ENCODE measurements at places on chromosomes 16 and 17.
A peak's percentile ranks its signal among the peaks of the same experiment; 100 is the strongest.

- DNase-seq, result no peak
These were observed 34.0 kb downstream of the OR1D5 start for GRCh38 chr17:3029213-3029913.

DNA sequence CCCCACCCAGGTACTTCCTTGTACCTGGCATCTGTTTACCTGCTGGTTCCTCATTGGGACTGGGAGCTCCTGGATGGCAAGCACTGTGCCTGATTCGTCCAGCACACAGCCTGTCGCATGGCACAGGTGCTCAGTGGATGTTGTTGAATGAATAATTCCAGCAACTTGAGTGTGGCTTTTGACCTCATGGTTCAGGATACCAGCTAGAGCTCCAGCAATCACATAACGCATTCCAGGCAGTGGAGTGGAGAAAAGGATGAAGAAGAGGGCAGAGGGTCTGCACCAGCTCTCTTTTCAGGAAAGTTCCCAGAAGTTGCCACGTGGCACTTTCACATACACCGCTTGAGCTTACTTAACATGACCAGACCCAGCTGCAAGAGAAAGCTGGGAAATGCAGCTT is 1.3 kb upstream of the CAMKK1 start:
- no peak for DNase-seq

DNA sequence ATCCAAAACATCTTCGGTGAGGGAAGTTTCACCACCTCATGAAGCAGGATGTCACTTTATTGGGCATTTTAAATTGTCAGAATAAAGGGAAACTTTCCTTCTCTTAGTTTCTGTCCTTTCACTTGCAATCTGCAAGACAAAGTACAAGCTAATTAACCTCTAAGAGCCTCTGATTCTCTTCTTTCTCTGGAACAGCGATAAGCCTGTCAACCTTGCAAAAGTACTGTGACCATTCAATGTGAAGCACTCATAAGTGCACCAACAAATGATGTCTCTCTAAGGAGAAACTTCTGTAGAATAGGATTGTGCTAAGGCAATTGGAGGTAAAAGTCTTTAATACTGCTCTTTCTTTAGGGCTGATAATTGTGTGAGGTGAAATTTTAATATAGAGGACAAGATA is 1622.3 kb downstream of the CDH8 start:
- no peak for DNase-seq

DNA sequence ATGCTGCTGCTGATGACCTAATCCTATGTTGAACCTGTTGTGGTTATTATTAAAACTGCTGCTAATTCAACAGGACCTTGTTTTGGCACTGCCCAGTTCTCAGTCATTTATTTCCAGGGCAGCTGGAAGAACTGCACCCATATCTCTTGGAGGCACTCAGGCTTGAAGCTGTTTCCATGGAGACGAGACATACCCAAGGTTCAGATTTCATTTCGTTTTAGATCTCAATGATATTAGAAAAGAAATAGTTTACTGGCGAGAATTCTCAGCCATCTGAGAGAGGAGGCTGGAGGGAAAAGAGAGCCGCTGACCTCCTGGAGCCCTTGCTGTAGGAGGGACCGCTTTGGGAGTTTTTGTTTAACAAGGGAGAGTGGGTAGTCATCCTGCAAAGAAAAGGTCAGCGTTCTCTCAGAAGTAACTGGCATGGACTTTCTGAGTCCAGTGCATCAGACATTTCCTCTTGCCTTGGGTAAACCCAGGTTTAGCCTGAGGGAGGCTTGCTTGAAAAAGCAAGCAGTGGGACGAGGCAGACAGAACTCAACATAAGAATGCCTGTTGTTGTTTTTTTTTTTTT is 75.4 kb downstream of the YPEL2 start:
- no peak for DNase-seq

- DNase-seq, result no peak
These were observed 1.4 kb downstream of the RAB11FIP3 start for GRCh38 chr16:426906-427249.

DNA sequence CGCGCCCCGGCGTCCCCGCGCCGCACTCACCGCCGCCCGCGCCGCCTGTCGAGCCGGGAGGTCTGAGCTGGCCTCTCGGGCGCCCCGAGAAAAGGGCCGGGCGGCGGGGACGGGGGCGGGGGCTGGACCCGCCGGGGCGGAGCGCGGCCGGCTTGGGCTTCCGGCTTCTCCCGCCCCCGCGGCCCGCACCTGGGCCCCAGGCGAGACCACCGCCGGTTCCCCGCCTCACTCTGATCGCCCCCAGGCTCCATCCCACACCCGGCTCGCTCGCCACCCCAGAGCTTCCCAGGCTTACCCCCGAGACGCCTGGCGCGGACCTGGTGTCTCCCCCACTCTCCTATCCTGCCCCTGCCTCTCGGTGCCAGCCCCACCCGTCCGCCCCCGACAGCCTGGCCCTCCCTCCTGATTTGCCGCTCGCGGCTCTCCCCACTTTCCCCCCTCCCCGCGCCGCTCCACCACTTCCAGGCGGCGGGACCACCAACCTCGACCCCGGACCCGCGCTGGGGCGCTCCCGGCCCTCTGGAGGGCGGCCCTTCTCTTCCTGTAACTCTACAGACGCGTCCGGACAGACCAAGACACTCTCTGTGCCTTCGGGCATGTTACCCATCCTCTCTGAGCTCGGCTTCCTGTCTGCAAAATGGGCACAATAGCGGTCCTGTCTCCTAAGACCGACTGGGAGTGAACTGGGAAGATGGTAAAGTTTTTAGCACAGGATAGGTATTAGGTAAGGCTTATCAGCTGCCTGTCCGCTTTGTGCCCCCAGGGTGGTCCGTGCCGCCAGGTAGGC is at the start of gene LITAF:
Gene LITAF, minus strand, starts transcription at position 64 of the 787 bp plus-strand sequence. CDS start 30,189 bp downstream, outside the sequence.
- DNase-seq, result peak; percentile 34

DNA sequence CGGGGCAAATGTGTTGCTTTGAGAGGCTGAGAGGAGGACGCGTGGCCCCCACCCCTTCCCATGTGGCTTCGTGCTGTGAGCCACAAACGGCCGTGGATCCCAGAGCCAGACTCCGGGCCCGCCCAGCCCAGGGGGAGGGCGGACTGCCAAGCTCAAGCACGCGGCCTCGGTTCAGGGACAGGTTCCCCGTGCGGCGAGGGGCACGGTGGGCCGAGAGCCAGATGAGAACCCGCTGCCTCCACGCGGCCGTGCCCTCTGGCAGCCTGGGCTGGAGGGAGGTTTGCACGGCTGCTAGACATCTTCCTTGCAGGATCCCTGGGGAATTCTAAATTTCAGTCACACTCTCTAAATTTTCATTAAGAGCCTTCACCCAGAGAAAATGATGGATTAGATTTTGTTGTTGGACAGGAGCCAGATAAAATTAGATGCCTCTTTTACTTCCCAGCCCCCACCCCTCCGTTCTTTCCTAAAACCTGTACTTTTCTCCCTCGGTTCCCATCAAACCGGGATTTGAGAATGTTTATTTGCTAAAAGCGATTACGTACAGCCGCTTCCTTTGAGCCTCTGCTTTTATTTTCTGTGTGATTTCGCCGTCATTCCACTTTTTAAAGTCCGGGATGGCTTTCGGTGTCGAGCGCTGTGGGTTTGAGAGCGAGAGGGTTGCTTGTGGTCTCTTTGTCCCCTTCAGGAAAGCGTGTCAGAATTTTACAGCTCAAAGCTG is 25.0 kb upstream of the GNG13 start:
- no peak for DNase-seq

GRCh38 chr17:50517504-50518383 is 9.5 kb downstream of the MYCBPAP start:
- DNase-seq, result no peak

DNA sequence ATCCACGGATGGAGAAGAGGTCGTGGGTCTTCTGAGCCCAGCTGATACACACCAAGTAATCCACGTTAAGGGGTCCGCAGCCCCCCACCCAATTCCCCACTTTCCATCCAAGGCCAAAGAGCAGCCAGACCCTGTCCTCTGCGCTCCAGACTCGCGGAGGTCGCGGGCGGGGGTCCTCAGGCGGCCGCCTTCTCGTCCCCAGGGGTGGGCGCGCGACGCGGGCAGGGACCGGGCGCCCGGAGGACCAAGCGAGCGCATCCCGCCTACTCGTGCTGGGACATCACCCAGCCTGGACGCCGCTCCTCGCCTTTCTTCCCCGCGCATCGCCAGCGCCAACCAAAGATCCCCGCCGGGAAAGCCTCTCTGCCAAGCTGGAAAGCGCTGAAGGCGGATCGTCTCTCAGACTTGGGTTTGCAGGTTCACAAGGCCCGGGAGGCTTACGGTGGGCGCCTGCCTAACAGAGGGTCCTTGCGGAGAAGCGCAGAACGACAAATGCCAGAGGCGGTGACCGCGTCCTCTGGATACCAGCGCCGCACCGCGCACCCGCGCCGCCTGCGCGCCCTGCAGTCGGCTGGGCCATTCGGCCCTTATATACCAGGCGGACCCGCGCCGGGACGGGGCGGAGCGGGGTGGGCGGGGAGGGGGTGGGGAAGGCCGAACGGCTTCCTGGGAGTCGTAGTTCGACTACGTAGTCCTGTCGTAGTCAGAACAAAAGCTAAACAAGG is 471.6 kb downstream of the SOX9 start:
- peak; percentile 47 for DNase-seq

DNA sequence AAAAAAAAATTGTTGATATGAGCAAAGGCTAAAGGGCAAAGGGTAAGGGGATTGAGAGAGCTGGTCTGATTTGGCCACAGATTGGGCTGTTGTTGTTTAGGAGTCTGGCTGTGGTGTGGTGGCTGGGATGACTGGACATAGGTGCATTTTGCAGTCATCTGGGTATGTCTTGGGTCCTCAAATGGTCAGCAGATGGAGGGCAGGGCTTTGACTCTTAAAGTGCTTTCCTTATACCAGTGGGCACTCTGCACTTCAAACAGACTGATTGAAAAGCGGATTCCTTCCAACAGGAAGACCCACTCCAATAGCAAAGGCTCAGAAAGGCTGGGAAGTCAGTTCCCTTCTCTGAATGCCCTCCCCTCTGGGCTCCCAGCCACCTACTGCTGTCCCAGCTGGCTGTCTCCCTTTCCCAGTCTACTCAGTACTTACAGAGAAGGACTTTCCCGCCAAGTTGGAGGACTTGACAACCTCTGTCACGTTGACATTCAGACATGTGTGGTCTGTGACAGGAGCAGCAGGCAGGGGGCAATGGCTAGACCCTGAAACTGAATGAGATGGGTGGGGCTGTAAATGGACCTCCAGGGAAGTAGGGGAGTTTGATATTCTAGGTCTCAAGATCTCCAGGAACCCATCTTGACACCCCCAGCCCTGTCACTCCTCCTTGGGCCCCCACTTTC is 19.6 kb upstream of the MFSD6L start:
- DNase-seq, result no peak

DNA sequence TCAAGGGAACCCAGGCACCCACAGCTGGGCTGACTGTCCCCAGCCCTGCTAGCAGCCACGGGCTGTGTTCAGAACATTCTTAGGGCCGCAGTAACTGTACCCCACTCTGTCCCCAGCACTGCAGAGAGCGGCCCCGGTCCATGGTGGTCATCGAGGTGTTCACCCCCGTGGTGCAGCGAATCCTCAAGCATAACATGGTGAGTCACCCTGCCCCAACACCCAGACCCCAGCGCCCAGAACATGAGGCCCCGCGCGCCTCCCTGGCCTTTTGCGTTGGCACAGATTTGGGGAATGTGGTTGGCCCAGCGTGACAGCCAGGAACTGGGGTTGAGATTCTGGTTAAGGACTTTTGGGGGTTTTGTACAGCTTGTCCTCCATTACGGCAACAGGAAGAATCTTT is 114.9 kb upstream of the PLCG2 start:
- DNase-seq, result no peak

DNA sequence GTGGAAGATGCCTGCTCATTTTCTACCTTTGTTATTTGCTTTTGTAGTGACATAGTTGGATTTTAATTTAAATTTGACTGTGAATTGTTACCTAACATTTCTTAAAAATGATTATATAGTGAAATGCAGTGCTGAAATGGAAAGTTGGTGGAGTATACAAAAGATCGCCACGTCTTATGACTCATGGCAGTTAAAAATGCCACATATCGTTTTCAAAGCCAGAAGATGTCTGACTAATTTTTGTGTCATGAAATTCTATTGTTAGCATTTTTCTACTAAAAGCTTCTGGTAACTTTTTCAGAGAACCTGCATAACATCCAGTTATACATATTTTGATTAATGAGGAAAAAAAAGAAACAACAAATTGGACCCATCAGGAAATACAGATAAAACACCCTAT is 20.6 kb downstream of the MAP2K4 start:
- DNase-seq, result no peak

- no peak for DNase-seq
These were observed 15.0 kb downstream of the CNEP1R1 start for GRCh38 chr16:50040018-50040417.

DNA sequence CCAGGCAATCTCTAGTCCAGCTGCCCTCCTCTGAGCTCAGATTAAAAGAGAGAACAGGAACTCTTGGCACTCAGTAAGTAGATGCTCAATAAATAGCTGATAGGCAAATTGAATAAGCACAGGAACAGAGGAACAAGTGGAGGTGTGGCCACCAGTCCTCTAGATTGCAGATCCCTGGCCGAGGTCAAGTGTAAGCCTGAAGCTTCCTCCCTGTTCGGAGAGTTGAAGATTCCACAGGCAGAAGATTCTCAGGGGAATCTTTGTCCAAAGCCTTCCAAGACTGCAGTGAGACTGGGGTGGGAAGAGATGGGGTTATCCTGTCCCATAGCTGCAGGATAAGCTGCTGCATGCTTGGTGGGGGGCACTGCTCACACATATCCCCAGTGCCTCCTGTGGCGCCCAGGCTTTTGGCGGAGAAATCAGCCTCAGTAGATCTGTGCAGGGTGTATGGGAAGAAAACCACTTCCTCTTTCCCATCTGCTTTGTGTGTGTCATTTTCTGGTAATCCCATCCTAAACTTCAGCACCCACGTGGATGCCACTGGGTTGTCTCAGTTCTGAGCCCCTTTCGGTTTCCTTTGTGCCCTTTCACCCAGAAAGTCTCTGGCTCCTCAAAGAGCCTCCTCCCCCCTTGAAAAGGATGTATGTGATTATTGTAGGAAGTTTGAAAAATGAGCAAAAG is 12.1 kb downstream of the CD300A start:
- DNase-seq, result no peak

DNA sequence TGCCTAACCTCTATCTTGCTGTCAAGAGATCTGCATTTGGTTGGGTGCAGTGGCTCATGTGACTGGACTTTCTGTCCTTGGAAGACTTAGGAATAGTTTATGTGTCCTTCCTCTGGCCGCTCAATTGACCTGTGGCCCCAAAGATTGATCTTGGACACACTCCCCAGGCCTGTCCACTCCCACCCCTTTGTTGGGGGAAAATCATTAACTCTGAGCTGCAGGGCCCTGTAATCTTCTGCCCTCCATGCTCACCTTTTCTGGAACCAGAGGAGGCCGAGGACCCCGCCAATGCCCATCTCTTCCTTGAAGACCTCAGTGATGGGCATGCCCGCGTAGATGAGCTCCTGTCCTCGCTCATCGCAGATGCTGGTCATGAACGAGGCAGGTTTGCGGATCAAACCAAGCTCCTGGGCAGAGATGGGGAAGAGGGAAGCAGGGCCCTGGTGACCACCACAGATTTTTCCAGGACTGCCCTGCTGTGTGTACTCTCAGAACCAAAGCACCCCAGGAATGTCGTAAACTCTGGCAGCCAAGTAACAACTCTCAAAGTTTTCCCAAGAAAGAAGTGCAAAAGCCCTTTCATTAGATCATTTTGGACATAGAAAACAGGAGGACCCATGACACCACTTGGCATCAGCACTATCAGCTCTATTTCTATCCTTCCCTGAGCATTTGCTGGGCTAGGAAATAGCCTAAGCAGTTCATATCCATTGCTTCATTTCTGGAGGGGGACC is 8.5 kb upstream of the KLHL11 start:
- no peak for DNase-seq
